ENCODE measurements at places on chromosomes 3 and 15.

DNA sequence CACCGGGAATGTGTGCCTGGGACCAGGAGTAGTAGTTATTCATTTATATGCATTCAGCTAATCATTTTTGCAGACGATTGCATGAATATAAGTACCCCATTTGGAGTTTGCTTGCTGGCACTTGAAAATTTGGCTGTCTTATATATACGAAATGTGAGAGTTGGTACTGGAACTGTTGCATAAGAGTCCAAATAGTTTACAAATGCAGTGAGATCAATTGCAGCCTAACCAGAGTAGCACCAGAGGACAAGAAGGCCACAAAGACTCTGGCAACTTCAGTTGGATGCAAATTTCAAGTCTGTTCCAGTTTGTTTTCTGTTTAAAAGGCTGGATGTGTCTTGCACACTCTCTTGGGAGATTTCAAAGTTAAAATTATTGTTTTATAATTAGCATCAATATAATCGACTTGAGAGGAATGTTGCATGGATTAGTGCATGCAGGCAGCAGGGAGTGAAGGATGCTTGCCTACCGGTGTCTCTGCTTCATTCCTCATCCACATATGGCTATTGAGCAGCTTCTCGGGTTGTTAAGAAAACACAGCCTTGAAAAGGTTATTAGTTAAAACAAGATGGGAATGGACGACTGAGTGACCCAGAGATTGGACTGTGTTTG is 213.0 kb downstream of the PTPRG start:
- DNase-seq: no peak

DNA sequence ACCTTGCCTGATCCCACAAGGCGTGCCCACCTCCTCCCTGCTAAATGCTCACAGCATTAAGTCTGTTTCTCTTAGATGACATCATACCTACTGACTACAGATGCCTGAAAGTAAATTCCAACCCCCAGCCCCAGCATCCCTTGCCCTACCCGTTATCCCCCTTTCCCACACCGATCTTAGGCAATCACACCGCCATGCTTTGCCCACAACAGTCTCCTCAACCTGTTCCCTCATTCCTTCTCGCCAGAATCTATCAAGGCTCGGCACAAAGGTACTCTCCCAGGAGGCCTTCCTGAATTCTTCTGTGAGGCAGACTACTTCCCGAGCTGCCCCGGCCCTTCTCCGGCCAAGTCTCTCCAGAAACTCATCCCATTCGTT is 789 bp upstream of the SEC61A1 start:
- peak; percentile 31 for DNase-seq

- peak; percentile 61 for DNase-seq
Observed at GRCh38 chr3:128067489-128067888, 15.3 kb downstream of the SEC61A1 start.

GRCh38 chr15:42140383-42141070 is 15.9 kb downstream of the PLA2G4F start:
- no peak for DNase-seq

- no peak for DNase-seq
Observed at GRCh38 chr3:37554364-37554763, 307.3 kb upstream of the CTDSPL start.

DNA sequence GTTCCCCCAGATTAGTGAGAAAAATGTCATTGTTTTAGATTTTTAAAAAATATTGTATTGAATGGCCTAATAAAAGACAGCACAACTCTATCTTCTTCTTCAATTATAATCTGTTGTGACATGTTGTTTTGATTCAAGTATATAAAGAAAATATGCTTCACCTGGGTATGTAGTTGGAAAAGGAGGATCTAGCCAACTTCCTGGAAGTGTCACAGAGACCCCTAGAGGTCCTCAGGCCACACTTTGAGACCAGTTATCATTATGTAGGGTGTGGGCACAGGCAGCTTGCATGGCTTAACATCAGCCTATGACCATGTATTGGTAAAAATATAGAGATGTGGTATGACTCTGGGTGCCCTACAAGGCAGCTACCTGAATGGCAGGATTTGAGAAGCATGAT is 14.7 kb upstream of the RYR3 start:
- no peak for DNase-seq

DNA sequence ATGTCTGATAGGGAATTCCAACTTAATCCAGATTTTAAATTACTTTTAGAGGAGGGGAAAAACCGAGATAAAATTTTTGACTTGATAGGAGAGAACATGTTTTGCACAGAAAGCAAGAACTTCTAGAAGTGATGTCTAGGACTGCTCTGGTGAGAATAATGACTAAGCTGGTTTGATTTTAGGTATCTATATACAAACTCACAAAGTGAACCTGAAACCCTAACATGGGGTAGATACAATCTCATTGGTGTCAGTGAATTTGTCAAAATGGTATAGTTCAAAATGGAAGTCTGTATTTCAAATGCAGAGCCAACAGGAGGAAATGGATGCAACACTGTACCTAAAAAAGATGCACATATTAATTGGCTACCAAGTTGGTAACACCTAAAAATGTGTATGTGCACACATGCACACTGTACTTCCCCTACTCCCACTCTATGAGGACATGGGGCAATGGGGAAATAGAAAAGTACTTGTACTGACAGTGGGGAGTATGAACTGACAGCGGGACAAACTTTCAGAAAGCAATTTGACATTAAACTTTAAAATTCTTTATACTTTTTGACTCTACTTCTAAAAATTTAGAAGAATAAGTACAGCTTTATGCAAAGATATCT is 53.0 kb downstream of the NR1I2 start:
- no peak for DNase-seq

GRCh38 chr3:34260271-34261000 is 462.0 kb downstream of the PDCD6IP start:
- DNase-seq: peak; percentile 62

DNA sequence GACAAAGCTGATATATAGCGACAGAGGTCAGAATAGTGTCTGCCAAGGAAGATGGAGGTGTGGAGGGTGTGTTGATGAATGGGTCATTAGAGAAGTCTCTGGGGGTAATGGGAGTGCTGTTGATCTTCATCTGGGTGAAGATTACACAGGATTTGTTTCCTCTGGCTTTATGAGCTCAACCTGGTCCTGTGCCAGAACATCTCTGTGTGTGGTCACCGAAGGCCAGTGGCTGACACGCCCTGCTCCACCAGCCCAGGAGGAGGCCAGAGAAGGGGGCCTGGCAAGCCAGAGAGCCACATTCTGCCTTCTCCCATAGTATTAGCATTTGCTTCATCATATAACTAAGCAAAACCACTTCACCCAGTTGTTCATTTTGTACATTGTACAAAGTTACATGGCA is 121.1 kb downstream of the ZNF621 start:
- no peak for DNase-seq

GRCh38 chr15:101051291-101052030 is 132.3 kb downstream of the LRRK1 start:
- DNase-seq: no peak

DNA sequence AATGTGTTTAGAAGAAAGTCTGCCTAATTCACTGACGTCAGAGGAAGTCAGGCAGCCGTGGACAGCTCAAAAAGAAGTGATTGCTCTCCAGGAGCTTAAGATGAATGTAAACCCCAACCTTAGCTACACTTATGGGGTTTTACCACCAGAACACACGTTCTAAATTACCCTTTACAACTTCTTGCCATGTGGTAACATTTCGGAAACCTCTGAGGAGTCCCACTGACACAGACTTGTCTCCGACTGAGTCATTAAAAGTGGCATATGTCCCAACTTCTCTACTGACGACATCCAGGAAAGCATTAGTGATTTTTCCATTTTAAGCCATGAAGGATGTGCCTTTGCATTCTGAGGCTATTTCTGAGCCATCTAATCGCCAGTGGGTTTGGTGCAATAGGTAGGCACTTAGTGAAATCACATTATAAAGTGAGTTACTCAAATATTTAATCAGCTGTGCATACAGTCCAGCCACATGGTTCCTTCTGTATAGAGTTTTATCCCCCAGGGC is 32.4 kb downstream of the C2CD4A start:
- DNase-seq: peak; percentile 95

GRCh38 chr3:81242871-81243270 is 518.6 kb downstream of the GBE1 start:
- DNase-seq: peak; percentile 41

- DNase-seq: no peak
Observed at GRCh38 chr15:42118650-42119445, 24.5 kb upstream of the PLA2G4D start.

GRCh38 chr15:84826369-84826823 is 9.2 kb downstream of the ALPK3 start:
- no peak for DNase-seq

DNA sequence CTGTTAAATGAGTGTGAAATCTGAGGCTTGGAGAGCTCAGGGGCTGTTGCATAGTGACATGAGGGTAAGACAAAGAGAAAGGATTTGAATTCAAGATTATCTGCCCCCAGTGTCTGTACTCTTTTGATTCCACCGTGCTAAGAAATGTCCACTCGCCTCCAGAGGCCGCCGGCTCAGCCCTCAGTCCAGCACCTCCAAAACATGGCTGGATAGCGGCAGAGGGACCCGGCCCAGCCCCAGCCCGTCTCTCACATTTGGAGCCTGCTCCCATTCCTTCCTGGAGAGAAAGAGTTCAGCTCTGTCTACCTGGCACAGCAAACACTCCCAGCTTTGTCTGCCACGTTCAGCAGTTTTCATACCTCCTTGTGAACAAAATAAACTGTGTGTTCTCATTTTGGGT is 84.8 kb upstream of the IQSEC1 start:
- no peak for DNase-seq

- DNase-seq: no peak
Observed at GRCh38 chr3:171586274-171586673, 126.1 kb upstream of the TNIK start.

DNA sequence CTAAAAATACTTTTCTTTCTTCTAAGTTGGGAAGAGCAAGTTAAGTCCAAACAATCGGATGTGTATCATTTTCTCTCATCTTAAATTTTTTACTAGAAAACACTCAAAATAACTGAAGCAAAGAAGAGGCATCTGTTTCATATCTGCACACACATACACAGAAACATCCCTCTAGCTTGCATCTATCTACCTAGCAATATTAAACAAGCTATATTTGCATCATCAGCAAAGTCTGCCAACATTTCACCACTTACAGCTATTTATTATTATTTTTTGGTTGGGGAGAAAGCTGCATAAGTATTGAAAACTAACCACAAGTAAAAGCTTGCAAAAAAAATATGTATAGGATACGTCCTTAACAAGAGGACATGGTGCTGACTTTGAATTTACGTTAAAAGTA is 1.9 kb downstream of the GOLIM4 start:
- DNase-seq: no peak

- DNase-seq: no peak
Observed at GRCh38 chr15:64931381-64931780, 19.7 kb downstream of the ANKDD1A start.

GRCh38 chr3:188390775-188391443 is 237.0 kb downstream of the LPP start:
- no peak for DNase-seq

GRCh38 chr15:40098489-40099261 is 10.0 kb downstream of the BMF start:
- peak; percentile 97 for DNase-seq

DNA sequence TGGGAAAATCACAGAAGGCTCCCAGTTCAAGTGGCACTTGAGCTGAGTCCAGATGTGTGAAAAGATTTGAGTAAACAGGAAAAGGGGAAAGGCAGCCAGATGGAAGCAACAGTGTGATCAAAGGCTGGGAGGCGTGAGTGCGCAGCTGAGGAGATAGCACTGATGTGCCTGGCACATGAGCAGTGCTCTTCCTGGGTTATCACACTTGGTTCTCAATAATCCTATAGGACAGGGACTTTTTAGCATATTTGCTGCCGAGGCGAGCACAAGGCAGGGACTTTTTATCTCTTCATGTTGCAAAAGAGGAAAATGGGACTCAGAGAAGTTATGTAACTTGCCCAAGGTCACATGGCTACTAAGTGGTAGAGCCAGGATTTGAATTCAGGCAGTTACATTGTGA is 39.6 kb downstream of the CORO2B start:
- DNase-seq: no peak

GRCh38 chr3:129460572-129460971 is 20.5 kb downstream of the IFT122 start:
- DNase-seq: no peak

Measured in fibroblast of skin of right biceps (primary cell).